ENCODE measurements at places on chromosomes 5 and 9.
A peak's percentile ranks its signal among the peaks of the same experiment; 100 is the strongest.

DNA sequence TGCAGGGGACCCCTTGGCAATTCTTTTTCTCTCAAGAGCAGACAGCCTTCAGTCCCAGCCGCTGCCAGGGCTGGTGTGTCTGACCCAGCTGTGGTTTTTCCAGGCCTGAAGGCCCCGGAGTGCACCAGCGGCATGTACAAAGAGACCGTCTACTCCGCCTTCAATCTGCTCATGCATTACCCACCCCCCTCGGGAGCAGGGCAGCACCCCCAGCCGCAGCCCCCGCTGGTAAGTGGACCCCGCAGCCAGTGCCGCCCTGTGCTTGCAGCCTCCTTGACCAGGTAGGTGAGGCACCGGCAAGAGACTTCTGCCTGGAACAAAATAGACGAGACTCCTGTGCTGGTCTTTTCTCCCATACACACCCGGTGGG lies 1.3 kb downstream of the TCF7 start:
- peak; percentile 38 for DNase-seq

DNA sequence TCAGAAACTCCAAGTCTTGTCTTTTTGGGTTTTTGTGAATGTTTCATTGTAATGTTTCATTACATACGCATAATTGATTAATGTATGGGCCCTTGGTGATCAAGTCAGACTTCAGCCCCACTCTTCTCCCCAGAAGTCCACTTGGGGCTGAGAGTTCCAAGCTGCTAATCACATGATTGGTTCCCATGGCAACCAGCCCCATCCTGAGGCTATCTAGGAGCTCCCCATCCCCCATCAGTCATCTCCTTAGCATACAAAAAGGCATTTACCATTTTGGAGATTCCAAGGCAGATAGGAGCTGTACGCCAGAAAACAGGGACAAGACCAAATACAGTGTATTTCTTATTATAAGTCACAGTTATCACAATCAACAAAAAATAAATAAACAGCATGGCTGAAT lies 22.9 kb upstream of the SYK start:
- DNase-seq = no peak

DNA sequence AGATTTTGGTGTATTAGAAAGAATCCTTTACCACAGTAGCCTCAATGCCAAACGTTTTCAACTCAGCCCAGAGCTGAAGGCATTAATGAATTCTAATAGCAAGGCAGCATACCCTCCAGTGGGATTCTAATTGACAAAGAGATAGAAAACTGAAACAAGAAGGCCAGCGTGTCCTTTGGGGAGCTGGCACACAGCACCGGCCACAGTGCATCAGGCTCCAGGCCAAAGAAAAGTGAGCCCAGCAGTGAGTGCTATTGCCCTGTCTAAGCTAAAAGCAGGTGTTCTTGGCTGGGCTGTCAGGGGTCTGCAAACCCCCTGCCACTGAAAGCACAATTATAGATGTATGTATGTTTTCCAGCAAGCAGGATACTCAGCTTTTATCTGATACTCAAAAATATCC lies 40.4 kb downstream of the PPIC start:
- DNase-seq = no peak

DNA sequence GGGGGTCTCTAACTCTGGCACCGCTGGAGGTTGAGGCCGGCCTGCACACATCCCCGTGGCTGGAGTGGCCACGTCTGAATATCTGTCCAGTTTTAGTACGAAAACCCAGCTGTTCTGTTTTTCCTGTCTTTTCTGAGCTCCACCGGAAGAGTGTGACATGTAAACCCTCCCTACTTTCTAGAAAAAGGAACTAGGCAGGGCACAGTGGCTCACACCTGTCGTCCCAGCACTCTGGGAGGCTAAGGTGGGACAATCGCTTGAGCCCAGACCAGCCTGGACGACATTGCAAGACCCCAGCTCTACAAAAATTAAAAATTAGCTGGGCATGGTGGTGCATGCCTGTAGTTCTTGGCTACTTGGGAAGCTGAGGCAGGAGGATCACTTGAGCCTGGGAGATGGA lies 8.2 kb upstream of the PHYKPL start:
- DNase-seq = no peak

- DNase-seq = no peak
Observed at GRCh38 chr5:88045931-88046461, 222.6 kb downstream of the TMEM161B start.

DNA sequence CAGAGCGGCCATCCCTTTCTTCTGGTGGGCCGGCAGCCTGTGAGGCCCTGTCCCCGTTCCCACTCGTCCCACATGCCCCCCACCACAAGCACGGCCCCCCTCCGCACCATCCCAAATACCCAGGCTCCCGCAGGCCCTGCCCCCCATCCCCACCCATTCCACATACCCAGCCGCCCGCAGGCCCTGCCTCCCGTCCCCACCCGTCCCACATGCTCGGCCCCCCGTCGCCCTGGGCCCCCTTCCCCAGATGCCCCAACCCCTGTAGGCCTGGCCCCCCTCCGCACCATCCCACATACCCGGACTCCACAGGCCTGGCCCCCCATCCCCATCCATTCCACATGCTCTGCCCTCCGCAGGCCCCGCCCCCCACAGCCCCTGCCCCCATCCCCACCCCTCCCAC lies 11.5 kb downstream of the SLC6A19 start:
- no peak for DNase-seq

- DNase-seq = peak; percentile 41
Observed at GRCh38 chr5:141618030-141618803, 583 bp downstream of the DIAPH1 start.

- no peak for DNase-seq
Observed at GRCh38 chr5:15844253-15844652, 335.3 kb downstream of the MARCHF11 start.

- no peak for DNase-seq
Observed at GRCh38 chr5:61151893-61152292, 10.4 kb downstream of the SMIM15 start.

GRCh38 chr9:134670042-134670525 lies 28.5 kb downstream of the COL5A1 start:
- peak; percentile 60 for DNase-seq

- no peak for DNase-seq
Observed at GRCh38 chr5:154849791-154850201, 607 bp downstream of the FAXDC2 start.
